CD8-positive, alpha-beta memory T cell (primary cell): ENCODE measurements at places on chromosomes 12 and 14. TPM values are rescaled to one million over a fixed set of nuclear protein-coding genes. Genes with fewer than 3 reads are reported as not detected.
A peak's percentile ranks its signal among the peaks of the same experiment; 100 is the strongest.

- no peak for DNase-seq
These were observed 3.5 kb downstream of the C12orf75 start for GRCh38 chr12:105334001-105334400.

Gene FAM234B
- total RNA-seq, result 5.2 TPM

DNA sequence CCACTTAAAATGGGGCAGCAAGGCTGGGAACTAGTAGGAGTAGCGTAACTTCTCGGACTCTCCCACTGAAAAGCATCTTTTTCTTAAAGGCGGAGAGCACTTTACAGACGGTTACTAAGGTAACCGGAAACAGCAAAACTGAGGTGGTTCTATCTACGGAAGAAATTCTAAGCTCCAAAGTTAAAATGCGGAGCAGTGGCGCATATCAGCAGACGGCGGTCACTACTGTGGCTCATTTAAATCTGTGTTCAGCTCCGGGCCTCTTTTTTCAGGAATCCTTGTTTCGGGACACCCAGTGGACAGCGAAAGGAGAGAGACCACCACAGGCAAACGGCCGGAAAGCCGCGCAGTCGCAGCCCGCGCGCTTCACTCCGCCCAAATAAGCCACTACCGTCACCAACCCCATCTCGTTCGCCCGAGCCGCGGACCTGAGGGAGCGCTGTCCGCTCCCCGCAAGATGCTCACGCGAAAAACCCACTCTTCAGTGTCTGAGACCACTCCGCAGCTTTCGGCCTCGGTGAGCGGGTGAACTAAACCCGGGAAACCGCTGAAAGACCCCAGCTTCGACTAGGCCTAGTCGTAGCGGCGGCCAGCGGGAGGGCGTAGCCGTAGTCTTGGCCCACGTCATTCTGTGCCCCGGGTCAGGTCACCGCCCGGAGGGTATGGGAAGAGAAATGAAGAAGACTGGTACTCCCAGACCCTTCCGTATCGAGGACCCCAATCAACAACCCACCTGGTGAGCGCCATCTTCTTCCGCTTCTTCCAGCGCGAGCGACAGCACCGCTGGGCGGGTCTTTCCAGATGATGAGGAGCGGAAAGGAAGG is at the start of gene SNW1:
Gene SNW1 (minus strand): TSS at position 776 of the 824 bp plus-strand sequence. CDS start 29 bp downstream, at position 747.
- peak; percentile 90 for DNase-seq

GRCh38 chr14:90603336-90603735 is 206.5 kb downstream of the CALM1 start:
- DNase-seq, result no peak
